ENCODE measurements at places on chromosomes 6 and 20.

DNA sequence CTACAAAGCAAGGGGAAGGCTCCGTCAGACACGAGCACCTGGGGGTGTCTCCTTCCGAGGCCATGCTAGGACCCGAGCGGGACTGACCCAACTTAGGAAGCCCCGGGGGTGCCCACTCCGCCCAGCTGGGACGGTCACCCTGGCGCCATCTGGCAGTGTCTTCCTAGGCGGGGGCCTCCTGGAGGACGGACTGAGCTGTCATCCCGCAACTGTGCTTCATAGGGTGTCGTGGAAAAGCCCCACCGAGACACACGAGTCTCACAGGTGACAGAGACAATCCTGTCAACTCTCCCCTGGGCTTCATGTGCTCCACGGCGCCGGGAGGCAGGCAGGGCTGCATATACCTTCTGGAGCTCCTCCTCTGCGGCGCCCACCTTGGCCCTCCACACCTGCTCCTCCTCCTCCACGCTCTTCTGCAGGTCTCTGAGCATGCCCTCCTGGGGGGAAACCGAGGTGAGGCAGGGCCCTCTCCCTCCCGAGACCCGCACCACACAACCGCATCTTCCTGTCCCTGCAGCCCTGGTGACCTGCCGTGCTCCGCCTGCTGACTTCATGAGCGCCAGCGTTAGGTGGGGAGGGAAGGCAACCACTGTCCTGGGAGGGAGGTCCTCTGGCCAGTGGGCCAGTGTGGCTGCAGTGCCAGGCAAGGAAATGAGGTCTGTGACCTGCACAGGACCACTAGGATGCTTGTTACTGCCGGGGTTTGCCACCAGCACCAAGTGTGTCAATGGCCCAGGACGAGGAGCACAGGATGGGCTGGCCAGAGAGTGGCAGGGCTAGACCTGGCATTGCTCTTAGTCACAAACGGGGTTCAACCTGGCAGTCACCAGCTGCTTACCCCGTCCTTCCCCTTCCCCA, 50.7 kb downstream of the DSTN start:
- no peak for DNase-seq

DNA sequence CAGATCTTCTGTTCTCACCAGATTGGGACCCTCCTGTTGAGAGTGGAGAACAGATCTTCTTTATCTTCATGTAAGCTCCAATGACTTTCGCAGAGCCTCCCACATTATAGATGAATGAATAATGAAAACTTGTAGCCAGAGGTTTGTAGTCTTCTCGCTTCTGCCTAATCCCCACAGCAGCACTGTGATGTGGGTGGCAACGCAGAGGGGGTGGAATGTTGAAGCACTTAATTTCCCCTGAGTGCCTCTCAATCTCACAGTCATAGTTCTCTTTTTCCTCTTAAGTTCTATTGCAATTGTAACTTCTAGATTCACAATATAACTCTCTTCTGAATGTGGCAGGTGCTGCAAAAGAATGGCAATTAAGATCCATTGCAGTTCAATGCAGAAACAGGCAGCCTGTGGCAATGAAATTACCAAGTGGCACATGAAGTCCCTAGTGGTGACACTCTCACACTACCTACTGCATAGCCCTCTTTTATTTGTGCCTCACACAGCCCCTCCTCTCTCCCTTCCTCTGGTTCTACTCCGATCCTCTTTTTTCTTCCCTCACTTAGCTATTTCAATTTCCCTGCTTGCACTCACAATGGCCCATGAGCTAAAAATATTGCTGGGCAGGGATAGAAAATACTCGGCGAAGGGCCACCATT, 281.9 kb downstream of the UBE3D start:
- peak; percentile 51 for DNase-seq

DNA sequence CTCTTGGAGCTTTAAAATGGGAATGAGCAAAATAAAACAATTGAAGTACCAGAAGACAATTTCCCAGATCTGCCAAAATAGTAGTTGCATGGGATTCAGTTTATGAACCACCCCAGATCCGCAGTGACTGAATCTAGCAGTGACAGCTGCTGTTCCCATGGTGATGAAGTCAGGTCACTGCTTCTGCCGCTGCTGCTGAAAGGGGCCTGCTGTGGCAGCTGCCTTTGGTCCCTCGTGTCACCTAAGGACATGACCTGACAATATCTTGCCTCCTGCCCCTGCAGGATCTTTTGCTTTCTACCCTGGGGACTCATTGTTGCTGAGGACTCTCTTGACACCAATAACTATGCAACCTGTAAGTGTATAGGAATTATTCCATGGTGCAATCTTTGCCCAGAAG, 34.3 kb upstream of the OGFRL1 start:
- peak; percentile 87 for DNase-seq

- peak; percentile 7 for DNase-seq
These were observed 149.7 kb downstream of the ASCC3 start for GRCh38 chr6:100731411-100731810.

GRCh38 chr20:6829510-6830116, 62.1 kb downstream of the BMP2 start:
- DNase-seq: no peak

GRCh38 chr6:113526553-113526952, 330.6 kb upstream of the MARCKS start:
- no peak for DNase-seq

- no peak for DNase-seq
These were observed 255.0 kb downstream of the DLL1 start for GRCh38 chr6:170035901-170036304.

- DNase-seq: no peak
These were observed 14.6 kb upstream of the HELZ2 start for GRCh38 chr20:63588641-63589041.

DNA sequence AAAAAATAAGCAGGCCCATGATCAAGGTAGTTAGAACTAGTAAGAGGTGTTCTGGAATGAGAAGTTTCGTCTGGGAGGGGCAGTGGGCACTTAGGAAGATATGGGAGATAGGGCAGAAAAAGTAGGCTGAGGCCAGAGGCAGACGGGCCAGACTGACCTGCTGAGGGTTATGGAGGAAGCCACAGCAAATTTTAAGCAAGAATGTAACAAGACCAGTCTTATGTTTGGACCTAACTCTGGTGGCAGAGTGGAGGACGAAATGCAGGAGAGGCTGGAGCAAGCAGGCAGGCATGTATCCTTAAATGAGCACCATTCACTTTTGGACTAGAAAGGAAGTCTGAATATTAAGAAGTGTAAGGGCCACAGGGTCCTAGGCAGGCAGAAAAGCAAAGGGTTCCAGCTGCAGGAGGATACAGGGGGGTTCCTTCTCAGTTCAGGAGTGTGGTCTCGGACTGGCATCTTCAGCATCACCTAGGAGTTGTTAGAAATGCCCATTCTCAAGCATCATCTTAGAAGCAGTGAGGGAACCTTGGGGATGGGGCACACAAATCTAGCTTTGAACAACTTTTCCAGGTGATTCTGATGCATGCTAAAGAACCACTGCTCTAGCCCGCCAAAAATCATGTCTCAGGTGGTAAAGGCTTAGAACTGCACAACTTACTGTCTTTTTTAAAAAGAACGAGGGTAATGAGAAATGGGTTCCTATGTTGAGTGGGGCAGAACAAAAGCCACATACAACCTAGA, 1.7 kb upstream of the DSTN start:
- DNase-seq: peak; percentile 22

DNA sequence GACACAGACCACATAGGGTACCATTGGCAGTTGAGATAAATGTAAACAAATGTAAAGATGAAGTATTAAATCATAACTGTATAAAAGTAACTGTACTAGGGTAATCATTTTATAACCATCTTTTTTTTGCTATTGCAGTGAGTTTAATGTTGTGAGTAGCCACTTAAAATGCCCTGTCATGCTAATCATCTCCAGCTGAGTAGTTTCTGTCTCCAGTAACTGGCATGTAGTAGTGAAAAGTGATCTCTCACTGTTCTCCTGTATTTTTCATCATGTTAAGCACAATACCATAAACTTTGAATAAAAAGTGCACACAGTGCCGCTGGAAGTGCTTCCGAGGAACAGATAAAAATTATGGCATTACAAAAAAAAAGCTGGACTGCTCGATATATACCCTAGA, 45.0 kb upstream of the OPRM1 start:
- DNase-seq: peak; percentile 17

GRCh38 chr20:2114990-2115681, 13.5 kb downstream of the STK35 start:
- DNase-seq: no peak

GRCh38 chr6:166970776-166971175, 14.4 kb upstream of the RNASET2 start:
- no peak for DNase-seq

DNA sequence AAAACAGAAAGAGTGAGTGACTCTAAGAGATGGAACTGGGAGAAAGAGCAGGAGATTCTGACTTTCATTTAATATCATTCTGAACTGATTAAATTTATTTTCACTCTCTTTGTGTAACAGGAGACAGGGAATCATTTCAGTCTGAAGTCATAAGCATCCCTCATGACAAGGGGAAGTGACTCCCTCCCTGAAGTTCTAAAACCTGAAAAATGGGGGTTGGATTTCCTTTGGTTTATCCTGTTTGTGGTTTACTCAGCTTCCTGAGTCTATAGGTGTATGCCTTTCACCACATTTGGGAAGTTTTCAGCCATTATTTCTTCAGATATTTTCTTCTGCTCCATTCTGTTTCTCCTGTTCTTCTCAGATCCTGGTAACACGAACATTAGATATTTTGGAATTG, 3.4 kb upstream of the FKBP1A start:
- no peak for DNase-seq

DNA sequence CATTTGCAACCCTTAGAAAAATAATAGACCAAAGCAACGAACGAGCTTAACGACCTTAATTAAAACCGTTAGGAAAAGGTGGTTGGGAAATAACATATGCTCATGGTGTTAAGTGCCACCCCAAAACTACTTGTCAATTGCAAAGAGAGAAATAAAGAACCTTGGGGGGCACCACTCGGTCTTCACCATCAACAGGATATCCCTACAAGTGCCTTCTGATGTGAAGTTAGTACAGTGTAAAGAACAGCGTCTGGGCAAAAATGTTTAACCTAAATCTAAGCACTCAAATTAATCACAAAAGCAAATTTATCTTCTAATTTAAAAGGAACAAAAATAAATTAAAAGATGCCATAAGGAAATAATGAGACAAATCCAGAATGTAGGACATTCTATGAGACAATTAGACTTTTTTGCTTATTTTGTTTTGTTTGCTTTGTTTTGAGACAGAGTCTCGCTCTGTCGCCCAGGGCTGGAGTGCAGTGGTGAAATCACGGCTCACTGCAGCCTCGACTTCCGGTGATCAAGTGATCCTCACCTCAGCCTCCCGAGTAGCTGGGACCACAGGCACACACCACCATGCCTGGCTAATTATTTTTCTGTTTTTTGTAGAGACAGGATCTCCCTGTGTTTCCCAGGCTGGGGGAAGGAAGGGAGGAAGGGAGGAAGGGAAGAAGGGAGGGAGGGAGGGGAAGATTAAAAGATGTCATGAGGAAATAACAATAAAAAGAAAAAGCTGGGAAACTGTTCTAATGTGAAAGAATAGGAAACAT, 41.3 kb upstream of the BTN3A2 start:
- no peak for DNase-seq

- DNase-seq: no peak
These were observed 129.5 kb upstream of the SUPT3H start for GRCh38 chr6:45507186-45507585.

- DNase-seq: no peak
These were observed 140.9 kb downstream of the EYS start for GRCh38 chr6:65566117-65566516.

DNA sequence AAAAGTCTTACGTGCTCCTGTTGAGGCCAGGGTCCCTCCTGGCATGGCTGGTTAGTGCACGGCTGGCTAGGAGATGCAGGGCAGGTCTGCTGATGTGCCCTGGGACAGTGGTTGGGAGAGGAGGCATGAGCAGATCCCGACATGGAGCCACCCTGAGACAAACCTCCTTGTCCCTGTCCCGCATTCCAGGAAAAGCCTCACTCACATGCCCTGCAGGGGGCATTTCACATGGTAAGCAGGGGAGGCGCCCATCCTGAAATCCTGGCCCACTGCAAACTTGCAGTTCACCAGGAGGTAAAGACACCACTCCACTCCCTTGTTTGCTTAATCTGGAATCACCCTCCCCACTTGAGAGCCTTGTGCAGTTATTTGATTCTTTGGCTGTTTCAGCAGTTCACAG, 116.7 kb upstream of the SLC24A3 start:
- no peak for DNase-seq

- peak; percentile 29 for DNase-seq
These were observed 1.4 kb downstream of the C20orf96 start for GRCh38 chr20:288956-289692.

GRCh38 chr6:55713436-55713835, 134.4 kb upstream of the HMGCLL1 start:
- DNase-seq: no peak

DNA sequence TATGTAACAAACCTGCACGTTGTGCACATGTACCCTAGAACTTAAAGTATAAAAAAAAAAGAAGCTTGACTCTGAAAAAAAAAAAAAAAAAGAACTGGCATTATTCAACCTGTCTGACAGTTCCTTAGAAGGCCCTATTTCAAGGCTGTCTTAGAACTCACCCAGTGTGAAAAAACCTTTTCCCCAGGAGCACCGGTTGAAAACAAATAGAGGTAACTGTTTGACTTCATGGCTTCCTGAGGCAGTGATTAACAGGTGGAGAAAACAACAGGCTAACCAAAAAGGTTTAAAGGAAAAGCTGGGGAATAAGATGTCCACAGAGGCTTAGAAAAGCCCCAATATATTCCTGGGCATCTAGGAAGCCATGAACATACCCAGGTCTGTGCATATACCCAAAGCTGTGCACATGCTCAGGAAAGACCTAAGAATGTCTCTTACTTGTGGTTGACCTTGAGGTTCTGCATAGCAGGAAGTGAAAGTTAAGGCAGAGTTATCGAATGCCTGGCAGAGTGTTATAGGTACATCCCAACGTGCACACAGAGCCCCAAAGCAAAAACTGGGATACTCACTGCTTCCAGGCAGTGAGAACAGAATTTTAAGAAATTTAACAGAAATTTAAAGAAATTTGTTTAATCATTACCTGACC, 7.0 kb downstream of the UQCC1 start:
- no peak for DNase-seq

- DNase-seq: no peak
These were observed 90.1 kb upstream of the FOXC1 start for GRCh38 chr6:1519597-1519996.

DNA sequence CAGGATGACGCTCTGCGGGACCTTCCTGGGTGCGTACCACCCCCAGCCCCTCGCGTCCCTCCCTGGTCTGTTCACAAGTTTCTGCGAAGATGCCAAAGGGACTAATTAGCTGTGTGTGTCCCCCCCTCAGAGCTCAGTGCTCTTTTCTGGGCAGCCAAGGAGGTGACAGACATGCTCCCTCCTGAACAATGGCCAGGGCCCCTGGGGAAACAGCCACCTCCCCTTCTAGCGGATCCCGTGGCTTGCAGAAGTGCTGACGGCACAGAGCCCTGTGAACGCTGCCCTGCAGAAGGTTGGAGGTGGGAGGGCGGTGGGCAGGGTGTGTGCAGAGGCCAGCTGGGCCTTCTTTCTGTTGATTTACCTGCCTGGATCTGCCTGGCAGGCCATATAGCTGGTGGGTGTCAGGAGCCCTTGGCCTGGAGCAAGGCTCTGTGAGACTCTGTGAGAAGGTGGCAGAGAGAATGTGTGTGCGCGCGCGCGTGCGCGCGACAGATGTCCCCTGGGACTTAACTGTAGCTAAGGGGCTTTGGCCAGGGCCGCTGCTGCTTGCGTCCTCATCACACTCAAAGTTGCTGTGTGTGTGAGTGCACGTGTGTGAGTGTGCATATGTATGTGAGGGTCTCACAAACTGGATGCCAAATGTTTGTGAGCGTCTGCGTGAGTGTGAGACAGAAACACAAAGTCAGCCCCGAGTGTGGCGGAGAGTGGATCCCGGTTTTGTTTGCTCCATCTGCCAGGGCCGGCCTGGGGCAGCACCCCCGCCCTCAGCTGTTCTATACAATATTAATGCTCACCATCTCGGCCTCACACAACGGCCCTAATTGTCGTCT, 3.5 kb upstream of the MYT1 start:
- peak; percentile 84 for DNase-seq

All from eye (tissue), 1 donor.